ENCODE measurements at places on chromosomes 7 and 10. TPM values are rescaled to one million over a fixed set of nuclear protein-coding genes. Genes with fewer than 3 reads are reported as not detected.
A peak's percentile ranks its signal among the peaks of the same experiment; 100 is the strongest.

DNA sequence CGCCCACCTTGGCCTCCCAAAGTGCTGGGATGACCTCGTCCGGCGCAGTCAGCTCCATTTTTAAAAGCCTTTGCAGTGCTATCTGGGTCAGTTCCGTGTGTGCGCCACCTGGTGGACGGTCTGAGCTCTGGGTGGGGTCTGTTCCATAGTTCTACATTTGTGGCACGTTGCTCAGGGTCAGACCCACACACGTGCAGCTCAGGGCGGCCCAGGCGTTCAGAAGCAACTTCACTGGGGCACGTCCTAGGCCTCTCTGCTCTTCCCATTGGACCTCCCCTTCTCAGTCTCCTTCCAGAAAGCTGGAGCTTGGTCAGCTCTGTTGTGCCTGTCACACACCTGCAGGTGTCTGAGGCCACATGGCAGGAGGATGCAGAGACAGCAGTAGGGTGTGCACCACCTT is 137.9 kb downstream of the DNAJB6 start:
- no peaks in the 10 kb centered on the region for H3K36me3 ChIP-seq
- DNase-seq, result no peak
- no peaks in the 10 kb centered on the region for H3K4me1 ChIP-seq
- no peaks in the 10 kb centered on the region for H3K27me3 ChIP-seq
- no peak overlapping the region for H3K4me3 ChIP-seq

DNA sequence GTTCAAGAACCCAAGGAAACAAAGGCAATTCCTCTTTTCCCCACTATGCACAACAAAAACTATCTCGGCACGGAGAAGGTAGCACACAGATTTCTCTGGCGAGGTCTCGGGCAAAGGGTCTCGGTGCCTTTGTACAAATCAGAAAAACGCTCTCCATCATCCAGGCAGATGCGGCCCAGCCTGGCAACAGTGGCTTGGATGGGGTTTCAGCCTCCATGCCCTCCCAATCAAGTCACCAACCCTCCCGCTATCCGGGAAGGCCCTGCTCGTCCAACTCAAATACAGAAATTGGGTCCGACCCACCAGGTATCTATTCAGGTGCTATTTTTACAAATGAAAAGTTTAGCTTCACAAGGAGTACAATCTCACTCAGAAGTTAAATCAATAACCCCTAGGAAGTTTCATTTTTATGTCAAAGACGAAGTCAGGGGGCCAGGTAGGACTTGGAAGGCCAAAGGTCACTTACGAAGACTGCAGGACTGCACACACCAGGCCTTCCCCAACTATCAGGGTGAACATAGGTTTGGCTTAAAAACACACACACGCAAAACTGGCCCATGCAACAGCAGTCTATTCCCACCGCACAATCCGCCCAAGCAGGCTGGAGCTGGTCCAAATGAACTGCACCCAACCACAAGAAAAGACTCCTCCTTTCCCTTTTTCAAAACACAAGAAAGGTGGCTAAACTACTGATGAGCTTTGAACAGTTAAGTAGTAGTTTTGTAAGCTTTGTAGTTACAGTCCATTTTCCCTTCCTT is 43.0 kb downstream of the GNA12 start:
- DNase-seq, result peak; percentile 73
- no peak overlapping the region for H3K4me3 ChIP-seq
- no peaks in the 10 kb centered on the region for H3K27me3 ChIP-seq
- H3K36me3 ChIP-seq, result no peaks in the 10 kb centered on the region

- H3K27ac ChIP-seq, result no peak overlapping the region
- peaks cover 2% of the 10 kb centered on the region for H3K36me3 ChIP-seq
- no peak for DNase-seq
- no peaks in the 10 kb centered on the region for H3K27me3 ChIP-seq
Measured at GRCh38 chr7:135375908-135376699, 133.8 kb downstream of the CNOT4 start.

GRCh38 chr7:41219276-41219675 is 483.6 kb downstream of the INHBA start:
- H3K36me3 ChIP-seq, result no peaks in the 10 kb centered on the region
- no peak overlapping the region for H3K4me3 ChIP-seq
- peak; percentile 85 for DNase-seq
- peaks cover 7% of the 10 kb centered on the region for H3K4me1 ChIP-seq

DNA sequence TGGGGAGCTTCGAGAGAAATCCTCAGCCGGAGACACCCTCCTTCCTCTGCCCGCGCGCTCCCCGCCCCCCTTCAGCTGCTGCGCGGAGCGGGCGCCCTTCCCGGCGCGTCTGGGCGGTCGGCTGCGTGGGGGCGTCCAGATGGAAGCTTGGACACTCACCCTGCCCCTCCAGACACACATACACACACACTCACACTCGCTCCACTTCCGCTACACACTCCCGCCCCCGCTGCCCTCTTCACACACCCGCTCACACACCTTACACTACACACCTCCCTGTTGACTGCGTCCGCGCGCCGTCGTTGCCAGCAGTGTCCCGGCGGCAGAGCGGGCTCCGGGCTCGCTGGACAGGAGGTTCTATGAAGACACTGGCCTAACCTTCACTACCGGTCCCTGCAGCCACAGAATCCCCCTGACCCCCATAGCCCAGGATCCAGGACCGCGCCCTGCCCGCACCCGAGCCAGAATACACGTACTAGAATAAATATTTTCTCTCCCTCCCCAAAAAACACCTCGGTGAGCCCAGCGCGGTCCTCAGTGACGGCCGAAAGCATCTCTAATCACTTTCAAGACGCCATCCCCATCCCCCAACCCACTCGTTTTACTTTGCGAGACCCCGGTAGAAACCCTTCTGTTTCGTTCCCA is 1.1 kb upstream of the EGR2 start:
- no peaks in the 10 kb centered on the region for H3K36me3 ChIP-seq
- peak; percentile 28 for DNase-seq
- H3K4me1 ChIP-seq, result peaks cover 7% of the 10 kb centered on the region
- no peak overlapping the region for H3K27ac ChIP-seq
- H3K4me3 ChIP-seq, result peak overlapping the region; percentile 73

DNA sequence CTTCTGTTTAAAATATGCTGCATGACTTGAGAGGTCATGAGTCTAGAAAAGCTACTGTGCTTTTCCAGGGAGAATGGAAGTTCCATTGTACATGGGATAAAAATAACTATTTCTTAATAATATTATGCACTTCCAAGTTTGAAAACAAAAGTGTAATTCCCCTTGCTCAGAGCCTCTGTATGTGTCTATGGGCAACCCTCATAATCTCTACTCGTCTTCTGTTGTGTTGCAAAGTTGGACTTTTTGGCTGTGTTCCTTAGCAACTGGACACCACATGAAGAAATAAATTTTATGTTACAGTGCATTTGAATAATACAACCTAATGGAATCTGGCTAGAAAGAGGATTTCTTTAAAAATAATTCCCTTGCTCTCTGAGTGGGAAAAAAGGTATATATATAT is 242.6 kb downstream of the TWIST1 start:
- no peak overlapping the region for H3K27ac ChIP-seq
- H3K4me3 ChIP-seq, result no peak overlapping the region
- H3K36me3 ChIP-seq, result no peaks in the 10 kb centered on the region
- no peak for DNase-seq
- H3K27me3 ChIP-seq, result no peaks in the 10 kb centered on the region
- no peaks in the 10 kb centered on the region for H3K4me1 ChIP-seq

DNA sequence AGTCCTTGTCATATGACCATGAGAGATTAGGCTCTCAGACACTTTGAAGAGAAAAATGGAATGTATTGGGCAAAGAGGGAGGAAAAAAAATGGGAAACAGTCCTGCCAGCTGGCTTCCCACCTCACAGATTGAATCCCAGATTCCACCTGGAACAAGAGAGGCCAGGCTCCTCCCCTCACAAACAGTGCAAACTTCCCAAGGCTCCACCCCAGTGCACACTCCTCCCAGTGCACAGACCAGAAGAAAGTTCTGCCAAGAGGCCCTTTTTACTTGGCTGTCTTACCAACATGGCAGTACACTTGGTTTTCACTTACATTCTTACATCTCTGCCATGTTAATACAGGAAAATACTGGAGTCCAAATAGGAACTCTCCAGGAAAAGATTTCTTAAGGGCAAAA is 202.3 kb downstream of the AHR start:
- H3K36me3 ChIP-seq, result no peaks in the 10 kb centered on the region
- no peak overlapping the region for H3K27ac ChIP-seq
- H3K27me3 ChIP-seq, result no peaks in the 10 kb centered on the region
- no peaks in the 10 kb centered on the region for H3K4me1 ChIP-seq

GRCh38 chr7:30799976-30800661 is 28.9 kb downstream of the MINDY4 start:
- no peaks in the 10 kb centered on the region for H3K36me3 ChIP-seq
- H3K27ac ChIP-seq, result peak overlapping the region; percentile 56
- H3K27me3 ChIP-seq, result no peaks in the 10 kb centered on the region
- no peak overlapping the region for H3K4me3 ChIP-seq

- peak; percentile 19 for DNase-seq
- H3K27ac ChIP-seq, result peak within 1 kb of the TSS; percentile 10
- H3K4me1 ChIP-seq, result peaks cover 21% of the 10 kb centered on the region
- peak within 1 kb of the TSS; percentile 86 for H3K4me3 ChIP-seq
- no peaks in the 10 kb centered on the region for H3K27me3 ChIP-seq
Measured at GRCh38 chr10:132397036-132397541, at the start of gene PWWP2B. Gene PWWP2B, plus strand, starts transcription at chr10:132397200. Its CDS starts 27 bp downstream, at chr10:132397227.

- H3K4me1 ChIP-seq, result no peaks in the 10 kb centered on the region
- no peak overlapping the region for H3K27ac ChIP-seq
- no peak overlapping the region for H3K4me3 ChIP-seq
- H3K27me3 ChIP-seq, result no peaks in the 10 kb centered on the region
- no peak for DNase-seq
Measured at GRCh38 chr10:83909001-83909400, 230.3 kb upstream of the GHITM start.

- no peak overlapping the region for H3K27ac ChIP-seq
- H3K4me3 ChIP-seq, result no peak overlapping the region
- no peak for DNase-seq
- H3K27me3 ChIP-seq, result no peaks in the 10 kb centered on the region
- H3K36me3 ChIP-seq, result peaks cover 1% of the 10 kb centered on the region
Measured at GRCh38 chr10:5720182-5720581, 35.5 kb downstream of the TASOR2 start.

DNA sequence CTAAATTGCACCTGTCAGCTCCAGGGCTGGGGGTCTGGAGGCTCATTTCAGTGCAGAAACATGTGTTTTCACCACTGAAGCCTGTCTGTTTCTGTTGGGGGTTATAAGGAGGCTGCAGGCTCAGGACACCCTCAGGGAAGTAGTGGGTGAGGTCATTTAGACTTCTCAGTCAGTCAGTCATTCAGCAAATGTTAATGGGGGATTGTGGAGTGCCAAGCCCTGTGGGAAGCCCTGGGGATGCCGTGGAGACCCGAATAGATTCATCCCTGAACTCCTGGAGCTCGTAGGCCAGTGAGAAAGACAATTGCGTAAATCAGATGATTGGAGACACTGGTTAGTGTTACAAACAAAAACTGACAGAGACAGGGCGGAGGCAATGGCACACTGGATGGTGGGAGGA is 19.2 kb downstream of the LHPP start:
- peaks cover 2% of the 10 kb centered on the region for H3K4me1 ChIP-seq
- H3K27ac ChIP-seq, result no peak overlapping the region
- no peaks in the 10 kb centered on the region for H3K27me3 ChIP-seq

- H3K4me1 ChIP-seq, result peaks cover 6% of the 10 kb centered on the region
- no peak overlapping the region for H3K27ac ChIP-seq
- DNase-seq, result peak; percentile 12
- no peak overlapping the region for H3K4me3 ChIP-seq
- H3K27me3 ChIP-seq, result peaks cover 7% of the 10 kb centered on the region
Measured at GRCh38 chr7:55307123-55307916, 57.8 kb upstream of the LANCL2 start.

DNA sequence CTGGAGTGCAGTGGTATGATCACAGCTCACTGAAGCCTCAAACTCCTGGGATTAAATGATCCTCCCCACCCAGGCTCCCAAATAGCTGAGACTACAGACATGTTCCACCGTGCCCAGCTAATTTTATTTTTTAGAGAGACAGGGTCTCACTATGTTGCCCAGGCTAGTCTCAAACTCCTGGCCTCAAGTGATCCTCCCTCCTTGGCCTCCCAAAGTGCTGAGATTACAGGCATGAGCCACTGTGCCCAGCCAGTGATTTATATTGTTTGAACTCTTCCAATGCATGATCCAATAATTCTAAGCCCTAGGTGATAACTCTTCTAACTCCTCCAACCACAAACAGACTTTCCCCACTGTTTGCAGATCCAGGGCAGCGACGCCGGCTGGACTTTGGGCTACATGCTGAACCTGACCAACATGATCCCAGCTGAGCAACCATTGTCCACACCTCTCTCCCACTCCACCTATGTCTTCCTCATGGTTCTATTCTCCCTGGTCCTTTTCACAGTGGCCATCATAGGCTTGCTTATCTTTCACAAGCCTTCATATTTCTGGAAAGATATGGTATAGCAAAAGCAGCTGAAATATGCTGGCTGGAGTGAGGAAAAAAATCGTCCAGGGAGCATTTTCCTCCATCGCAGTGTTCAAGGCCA is 41.8 kb upstream of the CC2D2B start:
- H3K4me3 ChIP-seq, result no peak overlapping the region
- peaks cover 2% of the 10 kb centered on the region for H3K4me1 ChIP-seq
- 0 out of 2 replicates have a peak, but pooled peaks cover 2% of the 10 kb centered on the region for H3K36me3 ChIP-seq
- no peaks in the 10 kb centered on the region for H3K27me3 ChIP-seq
- H3K27ac ChIP-seq, result no peak overlapping the region
- DNase-seq, result no peak

DNA sequence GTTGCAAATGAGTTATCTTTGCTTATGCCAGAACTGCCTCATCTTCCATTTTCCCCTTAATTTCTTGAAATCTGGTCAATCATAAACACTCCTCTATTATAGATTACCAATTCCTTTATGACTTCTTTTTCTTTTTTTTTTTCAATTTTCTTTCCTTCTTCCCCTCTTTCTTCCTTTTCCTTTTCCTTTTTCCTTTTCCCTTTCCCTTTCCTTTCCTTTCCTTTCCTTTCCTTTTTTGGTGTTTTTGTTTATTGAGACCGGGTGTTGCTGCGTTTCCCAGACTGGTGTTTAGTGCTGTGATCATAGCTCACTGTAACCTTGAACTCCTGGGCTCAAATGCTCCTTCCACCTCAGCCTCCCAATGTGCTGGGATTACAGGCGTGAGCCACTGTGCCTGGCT is 151.4 kb upstream of the FOXP2 start:
- DNase-seq, result no peak
- H3K4me1 ChIP-seq, result no peaks in the 10 kb centered on the region
- H3K4me3 ChIP-seq, result no peak overlapping the region
- H3K27me3 ChIP-seq, result no peaks in the 10 kb centered on the region
- H3K27ac ChIP-seq, result no peak overlapping the region

GRCh38 chr7:128737867-128738385 is 1.2 kb upstream of the CALU start:
- no peak overlapping the region for H3K4me3 ChIP-seq
- H3K27ac ChIP-seq, result peak overlapping the region; percentile 5
- H3K36me3 ChIP-seq, result no peaks in the 10 kb centered on the region
- peak; percentile 85 for DNase-seq
- H3K4me1 ChIP-seq, result peaks cover 5% of the 10 kb centered on the region

- no peak overlapping the region for H3K27ac ChIP-seq
- no peaks in the 10 kb centered on the region for H3K4me1 ChIP-seq
- H3K4me3 ChIP-seq, result no peak overlapping the region
- H3K27me3 ChIP-seq, result no peaks in the 10 kb centered on the region
- H3K36me3 ChIP-seq, result no peaks in the 10 kb centered on the region
Measured at GRCh38 chr10:128178302-128178958, 52.2 kb upstream of the MKI67 start.

The SPDYE2 gene
- not detected for total RNA-seq

The EVX1 gene
- not detected for total RNA-seq

The ARHGAP22 gene
- 35.3 TPM for total RNA-seq

The SGMS1 gene
- 26.7 TPM for total RNA-seq

The REPIN1 gene
- total RNA-seq, result 20.6 TPM

Measured in IMR-90 (cell line).